Bronchial epithelial cell (primary cell): ENCODE measurements at places on chromosomes 3 and 15.

DNA sequence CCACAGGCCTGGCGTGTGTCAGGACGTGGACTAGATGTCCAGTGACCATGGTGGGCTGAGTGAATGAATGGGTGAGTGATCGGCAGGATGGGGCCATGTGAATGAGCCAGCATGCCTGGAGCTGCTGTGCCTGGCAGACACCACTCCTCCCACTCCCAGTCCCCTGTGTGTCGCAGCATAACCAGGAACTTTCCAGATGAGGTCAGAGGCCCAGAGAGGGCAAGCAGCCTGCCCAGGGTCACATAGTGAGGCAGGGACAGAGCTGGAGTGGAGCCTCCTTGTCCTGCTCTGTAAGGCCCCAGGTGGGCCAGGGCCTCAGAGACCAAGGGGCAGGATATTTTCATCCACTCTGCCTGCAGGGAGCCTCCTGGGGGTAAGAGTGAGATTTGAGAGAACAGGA is 6.4 kb downstream of the IQSEC1 start:
- DNase-seq, result no peak

GRCh38 chr15:85804481-85805170 is 9.9 kb upstream of the KLHL25 start:
- DNase-seq, result no peak

- DNase-seq, result no peak
Observed at GRCh38 chr3:156831006-156831405, 4.9 kb downstream of the LEKR1 start.

DNA sequence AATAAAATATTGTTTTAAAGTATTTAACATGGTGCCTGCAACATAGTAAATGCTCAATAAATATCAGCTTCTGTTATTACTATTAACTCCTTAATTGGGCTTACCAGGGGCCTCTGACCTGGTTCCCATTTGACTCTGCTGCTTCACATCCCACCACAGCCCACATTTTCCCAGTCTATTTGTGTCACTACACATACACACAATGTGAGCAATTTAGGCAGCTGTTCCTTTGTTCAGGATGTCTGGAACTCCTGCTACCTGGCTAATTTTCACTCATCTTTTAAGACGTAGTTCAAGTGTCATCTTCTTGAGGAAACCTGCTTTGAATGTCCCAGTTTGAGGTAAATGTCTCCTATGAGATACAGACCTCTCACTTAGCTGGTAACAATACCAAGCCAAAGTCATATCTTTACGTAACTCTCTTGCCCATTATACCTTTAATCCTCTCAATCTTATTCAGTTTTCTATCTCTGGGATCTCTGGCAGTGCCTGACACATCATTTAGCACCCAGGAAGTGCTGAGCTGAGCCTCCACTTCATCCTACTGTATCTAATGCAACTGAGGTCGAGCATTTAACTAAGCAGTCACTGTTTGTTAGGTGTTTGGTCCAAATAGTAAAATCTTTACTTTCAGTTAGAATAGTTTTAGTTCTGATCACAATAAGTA is 4.4 kb downstream of the TGFBR2 start:
- peak; percentile 32 for DNase-seq

GRCh38 chr3:88112289-88112688 is 37.5 kb upstream of the C3orf38 start:
- DNase-seq, result peak; percentile 18

- peak; percentile 50 for DNase-seq
Observed at GRCh38 chr3:16849229-16849628, 35.5 kb upstream of the PLCL2 start.

DNA sequence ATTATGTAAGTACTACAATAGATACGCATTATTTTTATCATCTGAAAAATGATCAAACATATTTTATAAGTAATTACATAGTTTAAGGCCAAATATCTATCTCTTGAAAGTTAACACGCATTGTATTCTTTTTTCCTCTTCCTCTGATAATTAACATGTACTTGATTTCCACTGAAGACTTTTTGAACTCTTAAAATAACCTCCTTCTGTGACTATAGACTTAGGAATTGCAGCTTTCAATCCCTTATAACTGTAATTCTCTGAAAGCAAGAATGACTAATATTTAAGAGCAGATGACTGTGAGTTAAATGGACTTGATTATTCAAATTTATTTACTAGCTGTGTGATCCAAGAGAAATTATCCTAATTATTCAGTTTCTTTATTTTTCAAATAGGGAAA is 730.6 kb upstream of the NECTIN3 start:
- DNase-seq, result peak; percentile 27

GRCh38 chr15:89377024-89377841 is 42.6 kb upstream of the POLG start:
- no peak for DNase-seq

DNA sequence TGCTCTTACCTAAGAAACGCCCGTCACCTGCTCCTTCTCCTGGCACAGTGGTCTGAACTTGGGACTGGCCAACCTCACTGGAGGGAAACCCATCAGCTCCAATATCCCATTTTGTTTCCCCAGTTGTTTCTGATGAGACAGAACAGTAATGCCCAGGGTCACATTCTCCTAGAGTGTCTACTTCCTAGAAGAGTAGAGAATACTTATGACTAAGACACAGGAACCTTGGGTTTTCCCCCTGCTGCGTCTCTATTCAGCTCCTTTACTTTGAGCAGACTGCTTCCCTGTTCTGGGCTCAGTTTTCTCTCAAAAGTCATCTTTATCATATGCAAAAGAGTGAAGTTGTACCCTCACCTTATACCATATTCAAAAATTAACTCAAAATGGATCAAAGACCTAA is 79.4 kb downstream of the POLR2M start:
- DNase-seq, result no peak

DNA sequence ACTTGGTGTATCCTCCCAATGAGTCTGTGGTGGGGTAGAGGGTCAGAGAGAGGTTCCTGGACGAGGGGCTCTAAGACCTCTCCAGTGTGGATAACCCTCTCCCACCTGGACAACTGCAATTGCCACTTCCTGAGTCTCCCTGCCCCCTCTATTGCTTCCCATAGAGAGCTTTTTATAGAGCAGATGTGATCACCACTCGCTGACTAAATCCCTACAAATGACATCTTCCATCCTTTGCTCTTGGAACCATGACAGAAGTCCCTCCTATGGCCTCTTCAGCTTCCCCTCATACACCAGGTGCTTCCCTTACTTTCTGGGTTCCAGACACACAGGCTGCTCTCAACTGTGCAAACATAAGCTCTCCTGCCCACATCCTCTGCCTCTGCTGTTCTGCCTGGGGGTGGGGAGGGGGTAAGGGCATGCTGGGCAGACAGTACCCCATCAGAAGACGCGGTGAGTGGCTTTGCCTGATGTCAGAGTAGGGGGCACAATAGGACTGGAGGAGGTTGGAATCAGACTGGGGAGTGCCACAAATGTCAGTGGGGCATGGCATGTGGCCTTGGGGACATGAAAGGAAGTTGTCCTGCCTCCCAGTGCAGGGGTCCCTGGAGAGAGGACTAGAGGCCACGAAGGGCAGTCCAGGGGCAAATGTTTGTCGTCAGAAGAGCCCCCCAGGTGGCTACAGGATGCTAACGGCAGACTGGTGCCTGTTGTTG is 15.2 kb downstream of the ITIH3 start:
- DNase-seq, result no peak

DNA sequence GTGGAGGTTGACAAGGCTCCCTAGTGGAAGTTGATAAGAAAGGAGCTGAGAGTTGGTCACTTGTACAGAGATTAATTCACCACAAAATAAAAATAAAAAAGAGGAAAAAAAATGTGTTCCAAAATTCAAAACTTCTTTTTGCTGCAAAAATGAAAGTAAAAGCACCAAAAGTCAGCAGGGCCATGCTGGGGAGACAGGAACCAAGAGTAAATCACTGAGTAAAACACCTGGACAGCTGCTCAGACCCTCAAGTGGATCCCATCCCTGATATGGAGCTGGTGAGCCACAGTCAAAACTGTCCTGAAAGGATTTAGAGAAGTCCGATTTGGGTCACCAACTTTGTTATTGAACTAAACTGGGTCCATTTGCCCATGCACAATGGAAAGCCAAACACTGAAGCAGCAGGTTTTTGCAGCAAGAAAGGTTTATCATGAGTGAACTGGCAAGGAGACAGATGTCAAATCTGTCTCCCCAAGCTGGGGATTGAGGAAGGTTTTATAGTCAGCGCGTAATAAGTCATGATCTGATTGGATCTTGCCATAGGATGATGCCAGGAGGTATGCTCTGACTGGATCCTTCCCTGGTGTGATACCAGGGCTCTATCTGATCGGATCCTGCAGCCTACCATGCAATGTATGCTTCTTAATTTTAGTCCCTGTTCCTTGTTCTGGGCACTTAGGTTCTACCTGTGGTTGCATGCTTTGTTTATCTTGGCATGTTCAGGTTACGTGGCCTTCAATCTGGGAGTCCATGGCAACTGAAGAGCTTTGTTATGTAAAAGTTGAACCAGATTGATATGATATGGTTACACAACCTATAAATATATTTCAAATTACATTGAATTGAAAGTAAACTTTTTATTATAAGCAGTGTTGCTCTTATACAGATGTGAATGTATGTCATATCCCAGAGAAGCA is 313.2 kb downstream of the POLQ start:
- peak; percentile 14 for DNase-seq

- DNase-seq, result no peak
Observed at GRCh38 chr3:126851934-126852333, 131.0 kb upstream of the PLXNA1 start.

DNA sequence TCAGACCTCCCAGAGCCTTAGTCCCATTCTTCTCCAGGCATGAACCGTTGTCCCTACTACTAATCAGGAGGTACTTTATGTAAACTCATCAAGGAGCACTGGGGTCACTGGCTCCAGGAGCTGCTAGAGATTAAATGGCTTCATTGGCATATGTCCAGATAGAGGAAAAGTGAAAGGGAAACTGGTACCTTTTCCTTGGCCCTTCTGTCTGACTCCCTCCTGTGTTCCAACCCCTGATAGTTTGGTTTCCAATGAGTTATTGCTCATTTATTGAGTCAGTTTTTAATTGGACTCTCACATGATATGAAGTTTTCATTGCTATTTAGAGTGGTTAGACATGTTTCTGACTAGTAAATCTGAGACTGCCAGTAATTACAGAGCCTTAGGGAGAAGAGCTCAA is 130.5 kb upstream of the BFSP2 start:
- DNase-seq, result no peak

- peak; percentile 70 for DNase-seq
Observed at GRCh38 chr3:94694894-94695293, 632.0 kb downstream of the NSUN3 start.

DNA sequence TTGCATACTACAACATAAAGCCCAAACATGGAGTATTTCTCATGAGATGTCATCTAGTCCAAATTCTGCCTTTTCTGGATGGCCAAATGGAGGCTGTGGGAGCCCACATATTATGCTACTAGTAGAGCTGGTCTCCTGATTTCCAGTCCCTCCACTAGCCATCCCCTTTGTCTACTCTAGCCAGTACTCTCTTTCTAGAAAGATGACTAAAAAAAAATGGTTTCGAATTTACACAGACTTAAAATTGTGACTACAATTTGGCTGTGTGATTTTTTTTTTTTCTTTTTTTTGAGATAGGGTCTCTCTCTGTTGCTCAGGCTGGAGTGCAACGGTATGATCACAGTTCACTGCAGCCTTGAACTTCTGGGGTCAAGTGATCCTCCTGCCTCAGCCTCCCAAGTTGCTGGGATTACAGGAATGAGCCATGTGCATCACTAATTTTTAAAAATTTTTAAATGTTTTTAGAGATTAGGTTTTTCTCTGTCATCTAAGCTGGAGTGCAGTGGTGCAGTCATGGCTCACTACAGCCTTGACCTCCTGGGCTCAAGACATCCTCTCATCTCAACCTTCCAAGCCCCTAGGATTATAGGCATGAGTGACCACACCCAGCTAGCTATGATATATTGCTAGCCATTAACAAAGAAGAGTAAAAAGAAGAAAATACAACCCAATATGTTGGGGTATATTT is 273.9 kb downstream of the ADAMTSL3 start:
- DNase-seq, result no peak

- no peak for DNase-seq
Observed at GRCh38 chr3:15478640-15478979, 42.9 kb downstream of the COLQ start.

DNA sequence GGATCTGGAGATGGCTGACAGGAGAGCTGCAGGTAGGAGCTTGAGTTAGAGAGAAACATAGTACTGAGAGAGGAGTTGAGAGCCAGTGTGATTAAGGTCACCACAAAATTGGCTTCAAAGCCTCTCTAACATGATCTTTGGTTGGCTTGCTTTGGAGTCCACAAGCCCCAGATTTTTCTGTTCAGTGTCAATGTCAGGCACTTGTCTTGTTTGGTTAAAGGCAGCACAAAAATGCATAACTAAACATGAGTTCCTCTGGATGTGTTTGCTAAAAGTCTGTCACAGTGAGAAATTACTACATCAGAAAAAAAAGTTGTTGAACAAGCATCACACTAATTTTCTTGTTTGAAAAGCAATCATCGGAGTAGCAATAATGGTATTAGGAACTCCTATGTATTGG is 440.5 kb downstream of the NTRK3 start:
- DNase-seq, result no peak

DNA sequence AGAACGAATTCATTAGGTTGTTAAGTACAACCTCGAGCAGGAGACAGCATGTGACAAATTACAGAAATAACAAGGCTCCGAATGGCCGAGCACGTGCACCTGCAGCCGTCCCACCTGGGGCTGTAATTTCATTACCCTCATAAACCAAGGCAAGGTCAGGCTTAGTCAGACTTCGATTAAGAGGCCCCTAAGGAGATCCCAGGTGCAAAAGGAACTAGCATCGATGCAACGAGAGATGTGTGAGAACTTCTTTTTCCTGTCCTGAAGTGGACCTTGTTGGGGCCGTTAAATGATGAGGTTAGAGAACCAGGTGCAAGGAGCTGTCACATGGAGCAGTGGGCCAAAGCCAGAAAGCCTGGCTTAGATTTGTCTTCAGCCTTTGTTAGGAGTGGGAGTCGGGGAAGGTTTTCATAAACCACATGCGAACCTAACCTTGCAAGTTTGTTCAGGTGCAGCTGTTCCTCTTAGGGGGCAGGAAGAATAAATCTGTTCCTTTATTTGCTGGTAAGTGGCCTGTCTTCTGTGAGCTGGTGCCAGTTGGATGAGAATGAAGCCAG is 559.9 kb upstream of the MCTP2 start:
- no peak for DNase-seq

GRCh38 chr3:152050903-152051302 is 177.5 kb downstream of the SUCNR1 start:
- no peak for DNase-seq

GRCh38 chr15:80977627-80978036 is 12.0 kb downstream of the MESD start:
- peak; percentile 47 for DNase-seq

- no peak for DNase-seq
Observed at GRCh38 chr3:138476526-138476925, 42.1 kb downstream of the ESYT3 start.

DNA sequence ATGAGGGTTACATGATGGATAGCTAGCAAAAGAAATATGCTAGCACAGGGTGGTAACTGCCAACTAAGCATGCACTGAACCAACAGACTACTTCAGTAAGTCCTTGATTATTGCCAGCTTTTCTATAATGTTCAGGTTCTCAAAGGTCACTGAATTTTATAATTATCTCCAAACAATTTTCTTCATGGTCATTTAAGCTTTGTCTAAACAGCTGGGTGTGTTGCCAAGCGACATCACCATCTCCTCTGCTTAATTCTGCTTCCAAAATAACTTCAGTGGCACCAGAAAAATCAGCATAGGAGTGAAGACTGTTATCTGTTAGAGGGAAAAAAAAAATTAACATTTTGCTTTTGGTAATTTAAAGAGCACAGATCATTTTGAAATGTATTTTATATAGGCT is 54.6 kb upstream of the TOP2B start:
- no peak for DNase-seq
